Mammary microvascular endothelial cell (primary cell): ENCODE measurements at places on chromosomes 4 and X. TPM values are rescaled to one million over a fixed set of nuclear protein-coding genes. Genes with fewer than 3 reads are reported as not detected.

Gene NDUFA1
- total RNA-seq, result 79.8 and 88.5 TPM in 2 replicates

Gene XK
- under 0.01 and 0.07 TPM in 2 replicates for total RNA-seq

Gene GK2
- total RNA-seq, result not detected in 2 replicates

Gene GNRHR
- total RNA-seq, result not detected in 2 replicates

Gene HSFX2
- not detected in 2 replicates for total RNA-seq

Gene SPANXC
- total RNA-seq, result not detected in 2 replicates

Gene GUCY1B1
- 0.39 and 0.87 TPM in 2 replicates for total RNA-seq

Gene ATP1B4
- total RNA-seq, result not detected in 2 replicates

Gene MAGEA6
- total RNA-seq, result not detected in 2 replicates

Gene CABS1
- total RNA-seq, result not detected in 2 replicates

Gene GRIA3
- not detected in 2 replicates for total RNA-seq

Gene EPHA5
- total RNA-seq, result not detected in 2 replicates

Gene S100P
- total RNA-seq, result 0.10 TPM in 1 of 2 replicates, not detected in the other

Gene PGK1
- total RNA-seq, result 294 and 347 TPM in 2 replicates

Gene WAS
- 0.13 TPM in 1 of 2 replicates, not detected in the other for total RNA-seq
